ENCODE measurements at places on chromosomes 11 and 22.

GRCh38 chr22:28009272-28009827, 90.3 kb upstream of the PITPNB start:
- DNase-seq, result peak; percentile 69

DNA sequence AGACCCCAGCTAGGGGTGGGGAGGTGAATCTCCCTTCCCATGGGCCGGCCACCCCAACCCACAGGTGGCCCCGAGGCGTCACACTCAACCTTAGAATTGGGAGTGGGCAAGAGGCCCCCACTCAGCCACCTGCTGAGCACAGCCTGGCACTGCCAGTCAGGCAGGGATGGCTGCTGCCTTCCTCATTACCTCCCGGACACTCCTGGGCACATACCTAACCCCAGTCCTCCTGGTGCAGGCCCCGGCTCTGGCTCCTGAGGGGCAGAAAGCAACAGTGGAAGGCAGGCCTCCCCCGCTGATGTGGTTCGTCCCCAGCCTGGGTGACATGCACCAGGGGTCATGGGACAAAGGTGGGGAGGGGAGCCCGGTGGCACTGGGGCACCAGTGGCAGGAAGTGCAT, 103.6 kb downstream of the MPPED1 start:
- no peak for DNase-seq

- no peak for DNase-seq
Measured at GRCh38 chr11:71996946-71997345, 1.8 kb upstream of the IL18BP start.

GRCh38 chr11:100925935-100926334, 203.7 kb downstream of the PGR start:
- DNase-seq, result no peak

- no peak for DNase-seq
Measured at GRCh38 chr11:69439127-69439526, 42.3 kb upstream of the LINC01488 start.

- DNase-seq, result no peak
Measured at GRCh38 chr11:117866526-117866925, 9.9 kb downstream of the FXYD6 start.

- no peak for DNase-seq
Measured at GRCh38 chr22:38172832-38173640, 8.6 kb downstream of the PLA2G6 start.

DNA sequence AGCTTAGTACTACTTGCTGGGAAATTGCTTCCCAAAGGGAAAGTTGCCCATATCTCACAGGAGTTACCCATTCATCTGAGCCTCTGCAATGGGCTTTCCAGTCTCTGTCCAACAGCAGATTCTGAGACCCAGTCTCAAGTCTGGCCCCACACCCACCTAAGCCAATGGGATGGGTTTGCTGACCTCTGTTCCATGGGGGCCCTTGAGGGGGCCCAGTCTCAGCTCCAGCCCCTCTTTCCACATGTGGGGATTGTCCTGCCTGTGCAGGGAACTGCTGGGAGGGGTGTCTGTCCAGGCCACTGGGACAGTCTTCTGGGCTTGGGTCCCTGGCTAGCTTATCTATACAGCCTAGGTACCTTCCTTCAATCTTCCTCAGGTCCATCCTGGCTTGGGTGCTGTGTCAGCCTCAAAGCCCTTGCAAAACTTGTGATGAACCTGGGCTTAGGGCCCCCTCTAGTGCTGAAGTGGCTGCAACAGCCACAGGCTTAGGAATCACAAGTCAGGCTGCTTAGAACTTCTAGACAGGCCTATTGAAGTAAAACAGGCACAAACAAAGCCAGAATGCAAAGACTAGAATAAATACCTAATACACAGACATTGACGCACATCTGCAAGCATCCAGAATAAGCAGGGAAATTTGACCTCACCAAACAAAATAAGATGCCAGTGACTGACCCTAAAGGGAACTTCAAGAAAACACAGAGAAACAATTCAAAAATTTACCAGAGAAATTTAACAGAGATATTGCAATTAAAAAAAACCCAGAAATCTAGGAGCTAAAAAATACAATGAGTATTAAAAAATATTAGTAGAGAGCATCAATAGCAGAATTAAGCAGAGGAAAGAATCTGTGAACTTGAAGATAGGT, 11.7 kb upstream of the PATL1 start:
- DNase-seq, result peak; percentile 59
